Stimulated activated CD4-positive, alpha-beta T cell treated with anti-CD3 and anti-CD28 coated beads, Interleukin-4, amount 100 ng/mL, for 48 hours (primary cell): ENCODE measurements at places on chromosomes 7 and 10.

DNA sequence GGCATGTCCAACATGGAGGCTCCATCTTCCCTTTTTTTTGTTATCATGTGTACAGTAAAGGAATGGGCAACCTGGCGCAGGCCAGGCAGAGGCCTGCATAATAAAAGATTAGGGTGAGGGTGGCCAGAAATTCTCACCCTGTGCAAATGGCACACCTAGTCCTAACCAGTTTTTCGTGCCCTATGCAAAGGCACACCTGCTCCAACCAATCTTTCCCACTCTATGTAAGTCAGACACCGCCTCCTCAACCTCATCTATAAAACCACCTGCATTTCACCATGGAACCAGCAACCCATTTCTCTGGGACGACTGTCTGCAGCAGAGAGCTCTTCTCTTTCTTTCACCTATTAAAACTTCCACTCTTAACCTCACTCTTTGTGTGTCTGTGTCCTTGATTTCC lies 16.1 kb downstream of the TBATA start:
- DNase-seq: no peak

GRCh38 chr7:32532086-32532485 lies 36.8 kb downstream of the AVL9 start:
- DNase-seq: no peak

DNA sequence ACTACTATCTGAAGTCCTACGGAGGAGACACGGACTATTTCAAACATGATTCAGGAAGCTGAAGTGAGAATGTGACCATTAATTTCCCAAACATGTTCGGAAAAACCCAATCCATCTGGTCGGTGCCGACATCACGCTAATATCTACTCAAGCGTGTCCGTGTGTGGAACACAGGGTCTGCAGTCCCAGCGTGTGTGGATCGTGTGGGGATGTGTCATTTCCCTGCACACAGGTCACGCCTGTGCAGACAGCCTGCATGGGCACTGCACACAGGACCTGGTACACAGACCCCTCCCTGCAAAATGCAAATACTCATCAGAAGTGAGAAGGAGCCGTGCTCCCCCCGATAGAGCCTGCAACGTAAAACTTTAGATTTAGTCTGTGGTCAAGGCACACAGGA lies 57.8 kb downstream of the CARD11 start:
- no peak for DNase-seq

DNA sequence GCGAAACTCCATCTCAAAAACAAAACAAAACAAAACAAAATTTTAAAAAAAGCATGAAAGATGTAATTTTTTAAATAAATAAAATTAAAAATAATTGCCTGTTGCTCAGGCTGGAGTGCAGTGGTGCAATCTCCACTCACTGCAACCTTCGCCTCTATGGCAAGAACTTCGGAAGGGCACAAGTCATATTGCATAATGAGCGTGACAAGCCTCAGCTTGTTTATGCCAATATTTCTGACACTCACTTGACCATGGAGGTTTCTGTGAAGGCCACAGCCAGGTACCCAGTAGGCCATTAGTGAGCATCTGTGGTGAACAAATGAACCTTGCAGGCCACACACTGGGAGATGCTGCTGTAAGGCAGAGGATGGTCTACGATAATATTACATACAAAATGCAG lies 106.1 kb upstream of the KMT2C start:
- DNase-seq: no peak

DNA sequence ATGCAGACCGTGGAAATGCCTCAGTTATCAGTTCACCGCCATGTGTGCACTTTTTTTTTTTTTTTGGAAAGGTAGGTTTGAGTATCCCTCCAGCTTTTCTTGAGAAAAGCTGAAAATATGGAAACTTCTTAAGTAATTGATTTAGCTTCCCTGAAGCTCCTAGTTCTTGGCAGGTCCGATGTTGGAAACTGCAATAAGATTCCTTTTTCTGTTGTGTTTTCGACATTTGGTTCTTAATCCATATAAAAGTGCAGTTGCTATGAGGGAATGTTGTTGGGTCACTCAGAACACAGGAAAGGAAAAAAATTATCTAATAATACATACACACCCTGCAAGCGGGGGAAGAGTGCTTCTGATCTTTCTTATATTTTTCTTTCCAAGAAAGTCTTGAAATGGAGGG lies 665.2 kb downstream of the INHBA start:
- no peak for DNase-seq

DNA sequence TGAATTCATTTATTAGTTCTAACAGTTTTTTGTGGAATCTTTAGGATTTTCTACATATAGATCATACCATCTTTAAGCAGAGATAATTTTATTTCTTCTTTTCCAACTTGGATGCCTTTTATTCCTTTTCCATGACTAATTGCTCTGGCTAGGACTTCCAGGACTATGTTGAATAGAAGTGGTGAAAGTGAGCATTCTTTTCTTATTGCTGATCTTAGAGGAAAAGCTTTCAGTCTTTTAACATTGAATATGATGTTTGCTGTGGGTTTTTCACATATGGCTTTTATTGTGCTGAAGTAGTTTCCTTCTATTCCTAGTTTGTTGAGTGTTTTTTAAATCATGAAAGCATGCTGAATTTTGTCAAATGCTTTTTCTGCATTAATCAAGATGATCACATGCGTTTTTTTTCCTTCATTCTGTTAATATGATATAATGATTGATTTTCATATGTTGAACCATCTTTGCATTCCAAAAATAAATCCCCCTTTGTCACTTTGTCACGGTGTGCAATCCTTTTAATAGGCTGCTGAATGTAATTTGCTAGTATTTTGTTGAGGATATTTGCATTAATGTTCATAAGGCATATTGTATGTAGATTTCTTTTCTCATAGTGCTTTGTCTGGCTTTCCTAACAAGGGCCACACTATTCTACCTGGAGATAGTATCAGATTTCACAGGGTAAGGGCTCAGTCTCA lies 92.9 kb downstream of the ZNF467 start:
- no peak for DNase-seq

DNA sequence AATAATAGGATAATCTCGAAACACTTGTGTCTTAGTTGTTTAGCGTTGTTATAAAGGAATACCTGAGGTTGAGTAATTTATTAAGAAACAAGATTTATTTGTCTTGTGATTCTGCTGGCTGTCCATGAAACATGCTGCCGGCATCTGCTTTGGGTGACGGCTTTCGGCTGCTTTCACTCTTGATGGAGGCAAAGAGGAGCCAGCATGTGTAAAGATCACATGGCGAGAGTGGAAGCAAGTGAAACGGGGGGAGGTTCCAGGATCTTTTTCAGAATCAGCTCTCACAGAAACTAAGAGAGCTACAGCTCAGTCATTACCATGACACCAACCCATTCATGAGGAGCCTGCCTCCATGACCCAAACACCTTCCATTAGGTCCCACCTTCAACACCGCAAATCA lies 402.8 kb downstream of the CDC14C start:
- DNase-seq: no peak

- DNase-seq: no peak
Measured at GRCh38 chr7:910441-910861, 34.1 kb downstream of the GET4 start.

- peak; percentile 20 for DNase-seq
Measured at GRCh38 chr7:87152897-87153641, 816 bp downstream of the DMTF1 start.

GRCh38 chr10:14667280-14667679 lies 107.4 kb downstream of the FAM107B start:
- DNase-seq: no peak

DNA sequence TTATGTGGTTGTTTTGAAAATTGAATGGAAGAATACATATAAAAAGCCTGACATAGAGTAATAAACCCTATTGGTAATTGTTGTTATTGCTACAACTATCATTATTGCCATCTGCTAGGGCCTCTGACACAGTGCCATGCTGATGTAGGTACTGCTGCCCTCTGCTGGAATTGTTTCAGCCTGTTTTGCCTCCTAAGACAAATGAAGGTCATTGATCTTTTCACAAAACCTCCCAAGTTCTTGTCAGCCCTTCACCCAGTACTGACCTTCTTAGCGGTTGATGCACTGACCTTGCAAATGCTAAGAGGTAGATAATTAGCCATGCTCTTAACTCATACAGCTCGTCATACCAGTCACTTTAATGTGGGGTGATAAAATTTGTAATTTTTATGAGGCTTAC lies 975.2 kb downstream of the SORCS1 start:
- DNase-seq: no peak

DNA sequence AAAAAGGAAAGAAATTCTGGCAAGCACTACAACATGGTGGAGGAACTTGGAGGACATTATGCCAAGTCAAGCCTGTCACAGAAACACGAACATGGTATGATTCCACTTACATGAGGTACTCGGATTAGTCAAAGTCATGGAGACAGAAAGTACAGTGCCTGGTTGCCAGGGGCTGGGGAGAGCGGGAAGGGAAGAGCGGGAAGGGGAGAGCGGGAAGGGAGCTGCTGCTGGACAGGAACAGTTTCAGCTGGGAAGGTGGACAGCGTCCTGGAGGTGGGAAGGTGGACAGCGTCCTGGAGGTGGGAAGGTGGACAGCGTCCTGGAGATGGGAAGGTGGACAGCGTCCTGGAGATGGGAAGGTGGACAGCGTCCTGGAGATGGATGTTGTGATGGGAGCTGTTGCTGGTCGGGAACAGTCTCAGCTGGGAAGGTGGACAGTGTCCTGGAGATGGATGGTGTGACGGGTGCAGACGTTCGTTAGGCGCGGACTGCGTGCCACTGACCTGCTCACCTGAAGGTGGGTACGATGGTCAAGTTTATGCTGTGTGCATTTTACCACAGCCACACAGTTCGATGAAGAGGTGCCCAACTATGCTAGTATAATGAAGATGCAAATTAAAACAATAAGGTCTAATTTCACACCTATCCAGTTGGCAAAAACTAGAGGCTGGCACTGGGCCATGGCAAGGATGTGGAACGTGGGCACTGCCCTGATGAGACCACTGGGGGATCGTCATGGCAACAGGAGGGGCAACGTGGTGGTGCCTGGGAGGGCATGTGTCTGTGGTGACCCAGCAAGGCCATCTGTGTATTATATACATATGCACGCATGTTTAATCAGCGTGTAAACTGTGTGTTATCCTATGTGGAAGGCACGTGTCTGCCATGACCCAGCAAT lies 103.8 kb downstream of the NKX6-2 start:
- DNase-seq: no peak

GRCh38 chr7:33937871-33938270 lies 32.5 kb downstream of the BMPER start:
- no peak for DNase-seq
